ENCODE measurements at places on chromosomes 12 and 14. TPM values are rescaled to one million over a fixed set of nuclear protein-coding genes. Genes with fewer than 3 reads are reported as not detected.

- peak; percentile 36 for DNase-seq
Observed at GRCh38 chr14:76696791-76697190, 64.5 kb upstream of the VASH1 start.

Gene IGF1
- 0.40 TPM for total RNA-seq

Gene WSCD2
- 0.86 TPM for total RNA-seq

- no peak for DNase-seq
Observed at GRCh38 chr12:57418255-57418654, 12.6 kb downstream of the R3HDM2 start.

Gene LMNTD1
- total RNA-seq = not detected

DNA sequence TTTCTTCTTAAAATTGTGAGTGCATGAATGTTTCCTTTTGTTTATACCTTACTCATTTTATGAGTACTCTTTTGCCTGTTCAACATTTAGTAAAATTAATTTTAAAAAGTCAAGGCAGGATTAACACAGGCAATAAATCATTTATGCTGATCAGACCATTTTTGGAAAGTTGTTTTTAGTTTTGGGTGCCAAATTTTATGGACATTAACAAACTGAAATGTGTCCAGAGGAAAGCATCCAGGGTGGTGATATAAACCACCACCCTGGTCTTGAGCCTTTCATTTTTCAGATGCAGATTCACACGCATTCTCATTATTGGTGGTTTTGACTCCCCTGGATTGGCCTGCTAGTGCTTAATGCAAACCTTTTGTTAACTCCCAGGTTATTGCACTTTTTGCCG is 26.3 kb downstream of the RASSF8 start:
- no peak for DNase-seq

Gene TAS2R9
- not detected for total RNA-seq

DNA sequence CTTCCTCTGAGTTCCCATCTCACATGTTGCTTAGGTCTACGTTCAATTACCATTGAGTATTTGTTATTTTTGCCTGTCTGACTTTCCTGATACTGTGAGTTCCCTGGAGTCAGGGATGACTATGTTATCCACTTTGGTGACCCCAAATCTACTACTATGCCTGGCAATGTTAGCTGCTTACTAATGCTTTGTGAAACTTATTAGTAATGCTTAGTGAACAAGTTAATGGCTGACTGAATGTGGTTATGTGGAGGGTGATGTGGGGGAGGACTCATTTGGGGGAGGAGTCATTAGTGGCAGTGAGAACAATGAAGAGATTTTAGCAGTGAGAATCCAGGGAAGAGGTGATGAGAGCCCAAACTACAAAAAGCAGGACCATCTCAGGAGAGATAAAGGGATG is 121.6 kb downstream of the KTN1 start:
- DNase-seq = no peak

- no peak for DNase-seq
Observed at GRCh38 chr12:50508970-50509663, 4.3 kb downstream of the DIP2B start.

- no peak for DNase-seq
Observed at GRCh38 chr12:13074396-13075117, 28.9 kb downstream of the GSG1 start.

DNA sequence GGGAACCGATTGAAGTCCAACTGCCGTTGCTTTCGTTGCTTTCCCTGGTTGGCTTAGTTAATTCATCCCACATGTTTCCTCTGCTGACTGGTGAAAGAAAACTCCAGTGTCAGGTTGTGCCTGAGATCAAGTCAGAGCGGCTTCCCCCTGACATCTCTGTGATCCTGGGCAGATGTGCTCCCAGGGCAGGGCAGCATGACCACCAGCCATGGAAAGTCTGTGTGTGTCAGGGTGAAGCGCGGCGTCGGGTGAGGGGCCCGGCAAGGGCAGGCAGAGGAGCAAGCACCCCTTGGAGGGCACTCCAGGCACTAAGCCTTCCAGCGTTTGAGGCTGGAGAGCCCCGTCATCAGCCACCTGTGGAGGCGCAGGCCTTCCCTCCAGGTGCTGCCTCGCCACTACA is 54.5 kb upstream of the IGF1 start:
- no peak for DNase-seq

DNA sequence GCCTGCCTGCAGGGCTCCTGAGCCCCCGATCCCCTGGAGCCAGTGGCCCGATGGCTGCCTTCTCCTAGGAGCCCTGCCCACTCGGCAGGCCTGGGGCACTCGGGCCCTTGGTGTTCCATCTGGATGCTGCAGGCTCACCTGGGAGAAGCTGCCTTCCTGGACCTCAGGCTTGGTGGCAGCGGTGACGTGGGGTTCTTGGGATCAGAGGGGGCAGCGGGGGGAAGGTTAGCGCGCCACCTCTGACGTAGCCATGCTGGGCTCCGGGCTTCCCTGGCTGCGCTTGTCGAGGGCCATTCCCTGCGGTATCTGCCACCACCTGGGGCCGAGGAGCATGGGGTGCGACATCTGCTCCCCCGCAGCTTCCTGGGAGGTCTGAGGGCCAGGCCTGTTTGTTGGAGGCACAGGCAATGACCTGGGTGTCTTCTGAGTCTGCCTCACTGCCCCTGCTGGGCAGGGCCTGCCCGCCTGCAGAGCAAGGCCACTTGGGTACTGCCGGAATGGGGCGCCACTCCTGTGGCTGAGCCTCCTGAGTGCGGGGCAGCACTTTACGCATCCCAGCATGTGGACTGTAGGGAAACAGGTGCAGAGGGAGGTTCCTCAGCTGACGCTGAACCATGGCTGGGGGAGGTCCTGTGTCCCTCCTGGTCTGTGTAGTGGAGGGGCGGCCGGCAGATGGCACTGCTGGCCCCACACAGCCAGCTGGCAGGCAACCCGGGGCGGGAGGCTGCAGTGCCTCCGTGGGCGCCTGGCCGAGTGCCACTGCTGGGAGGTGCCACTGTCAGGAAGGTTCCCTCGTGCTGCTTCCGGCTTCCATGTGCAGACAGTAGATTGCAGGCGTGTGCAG is 20.3 kb downstream of the MTA1 start:
- DNase-seq = no peak

Measured in osteocyte (in vitro differentiated cells).